ENCODE measurements at places on chromosomes 13 and 19. TPM values are rescaled to one million over a fixed set of nuclear protein-coding genes. Genes with fewer than 3 reads are reported as not detected.

- DNase-seq = peak; percentile 59
Observed at GRCh38 chr19:6811906-6812305, 39.4 kb downstream of the VAV1 start.

DNA sequence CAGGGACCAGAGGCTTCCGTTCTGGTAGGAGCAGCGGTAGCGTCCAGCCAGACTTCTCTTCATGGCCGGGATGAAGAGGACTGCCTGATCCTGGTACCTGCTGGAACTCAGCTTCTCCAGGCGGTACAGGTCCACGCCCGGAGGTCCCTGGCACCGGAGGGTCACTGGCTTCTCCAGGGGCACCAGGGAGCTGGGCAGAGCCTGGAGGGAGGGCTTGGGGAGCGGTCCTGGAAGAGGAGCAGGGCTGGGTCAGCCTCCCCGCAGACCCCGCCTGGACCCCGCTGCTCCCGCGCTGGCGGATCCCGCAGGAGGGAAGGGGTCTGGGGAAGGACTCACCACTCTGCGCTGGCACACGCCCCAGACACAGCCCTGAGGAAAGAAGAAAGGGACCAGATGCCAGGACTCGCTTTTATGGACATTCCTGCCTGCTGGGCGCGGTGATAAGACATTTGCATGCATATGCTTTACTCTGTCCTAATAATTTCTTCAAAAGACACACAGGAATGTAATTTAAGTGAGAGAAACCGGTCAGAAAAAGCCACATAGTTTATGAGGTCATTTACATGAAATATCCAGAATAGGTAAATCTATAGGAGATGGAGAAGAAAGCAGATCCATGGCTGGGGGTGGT is 5.8 kb downstream of the GP6 start:
- no peak for DNase-seq

Gene TMIGD2
- 0.87 TPM for total RNA-seq

Gene ZNF665
- total RNA-seq = 4.3 TPM

Measured in endodermal cell (in vitro differentiated cells).